Body of pancreas (tissue), 4 donors: ENCODE measurements at places on chromosomes 13 and 19. TPM values are rescaled to one million over a fixed set of nuclear protein-coding genes. Genes with fewer than 3 reads are reported as not detected.

Gene SHISA2
- 1.8 TPM for total RNA-seq

Gene RUBCNL
- total RNA-seq: 2.3 TPM

Gene CCDC70
- not detected for total RNA-seq

Gene CCDC8
- total RNA-seq: 17.8 TPM

Gene PPP2R1A
- 119 TPM for total RNA-seq

DNA sequence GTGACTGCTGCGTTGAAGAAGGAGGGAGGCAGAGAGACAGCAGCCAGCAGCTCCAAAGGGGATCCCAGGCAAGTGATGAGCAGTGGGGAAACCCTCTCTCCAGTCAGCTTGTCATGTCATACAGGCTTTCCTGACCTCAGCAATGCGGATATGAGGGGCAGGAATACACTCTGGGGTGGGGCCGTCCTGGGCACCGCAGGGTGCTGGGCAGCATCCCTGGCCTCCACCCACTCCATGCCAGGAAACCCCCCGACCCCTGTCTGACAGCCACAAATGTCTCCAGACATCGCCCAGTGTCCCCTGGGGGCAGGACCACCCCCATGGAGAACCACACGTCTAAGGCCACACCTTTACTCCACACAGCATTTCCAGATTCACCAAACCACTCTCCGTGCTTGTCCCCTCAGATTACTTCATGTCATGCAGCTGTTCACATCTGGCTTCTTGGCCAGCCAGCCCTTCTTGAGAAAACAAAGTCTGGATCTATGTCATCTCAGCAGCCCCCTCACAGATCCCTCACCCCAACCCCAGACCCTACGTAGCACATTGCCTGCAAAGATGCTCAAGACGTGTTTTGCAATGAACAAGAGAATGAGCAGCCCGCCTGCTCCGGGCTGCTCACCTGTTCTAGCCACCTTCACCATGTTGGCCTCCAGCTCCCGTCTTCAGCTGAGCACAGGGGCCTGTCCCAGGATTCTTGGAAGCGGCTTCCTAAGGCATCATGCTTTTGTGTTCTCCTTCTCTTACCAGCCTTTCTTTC is 46.5 kb downstream of the RFX2 start:
- no peaks in the 10 kb centered on the region for H3K36me3 ChIP-seq
- no peak overlapping the region for H3K4me3 ChIP-seq
- H3K4me1 ChIP-seq: peaks cover 35% of the 10 kb centered on the region
- H3K27ac ChIP-seq: no peak overlapping the region

- no peaks in the 10 kb centered on the region for H3K36me3 ChIP-seq
- H3K27ac ChIP-seq: no peak overlapping the region
- peaks cover 6% of the 10 kb centered on the region for H3K27me3 ChIP-seq
- DNase-seq: no peak
- no peak overlapping the region for H3K4me3 ChIP-seq
These were observed 1.8 kb upstream of the MYBPC2 start for GRCh38 chr19:50430888-50431342.

GRCh38 chr13:99932912-99933311 is 38.7 kb downstream of the ZIC5 start:
- H3K27ac ChIP-seq: no peak overlapping the region
- H3K36me3 ChIP-seq: no peaks in the 10 kb centered on the region
- no peaks in the 10 kb centered on the region for H3K4me1 ChIP-seq
- no peaks in the 10 kb centered on the region for H3K27me3 ChIP-seq
- no peak for DNase-seq
- no peak overlapping the region for H3K4me3 ChIP-seq

- H3K36me3 ChIP-seq: no peaks in the 10 kb centered on the region
- DNase-seq: no peak
- no peaks in the 10 kb centered on the region for H3K4me1 ChIP-seq
- no peaks in the 10 kb centered on the region for H3K27me3 ChIP-seq
- no peak overlapping the region for H3K27ac ChIP-seq
- H3K4me3 ChIP-seq: no peak overlapping the region
These were observed 264.1 kb downstream of the NALCN start for GRCh38 chr13:101152184-101152583.

- no peaks in the 10 kb centered on the region for H3K27me3 ChIP-seq
- H3K4me1 ChIP-seq: no peaks in the 10 kb centered on the region
- no peak for DNase-seq
- H3K27ac ChIP-seq: no peak overlapping the region
- H3K4me3 ChIP-seq: no peak overlapping the region
- H3K36me3 ChIP-seq: no peaks in the 10 kb centered on the region
These were observed 1.5 kb downstream of the SIGLEC8 start for GRCh38 chr19:51456541-51457290.

DNA sequence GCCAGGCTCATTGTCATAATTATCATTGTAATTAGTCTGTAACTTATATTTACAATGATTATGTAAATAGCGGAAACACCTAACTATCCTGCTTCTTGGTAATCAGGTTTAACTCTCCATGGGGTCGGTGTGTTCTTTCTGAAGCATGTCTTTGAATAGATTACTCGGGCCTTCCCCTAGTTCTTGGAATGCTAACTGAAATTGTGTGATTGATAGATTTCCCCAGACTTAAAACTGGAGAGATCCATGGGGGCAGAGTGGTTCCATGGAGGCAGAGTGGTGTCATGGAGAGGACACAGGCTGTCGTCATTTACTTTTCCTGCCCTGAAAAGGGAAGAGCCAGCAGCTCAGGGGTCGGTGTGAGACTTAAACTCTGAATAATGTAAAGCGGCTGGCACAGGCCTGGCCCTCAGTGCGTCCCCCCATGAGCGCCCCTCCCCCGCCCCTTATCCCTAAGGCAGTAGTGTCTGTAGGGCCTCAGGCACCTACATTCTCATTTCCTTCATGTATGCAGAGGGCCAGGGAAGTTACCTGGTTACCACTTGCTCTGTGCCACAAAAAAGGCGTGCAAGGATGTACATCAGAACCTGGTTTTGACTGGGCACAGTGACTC is 225.1 kb downstream of the TM9SF2 start:
- no peak overlapping the region for H3K4me3 ChIP-seq
- no peaks in the 10 kb centered on the region for H3K36me3 ChIP-seq
- H3K4me1 ChIP-seq: peaks cover 14% of the 10 kb centered on the region
- no peak overlapping the region for H3K27ac ChIP-seq

- H3K4me3 ChIP-seq: no peak within 1 kb of the TSS
- no peak within 1 kb of the TSS for H3K27ac ChIP-seq
- no peaks in the 10 kb centered on the region for H3K36me3 ChIP-seq
These were observed at the start of gene MCEMP1 for GRCh38 chr19:7676854-7677253. MCEMP1 (plus strand) TSS chr19:7677090; CDS start chr19:7677121, 31 bp downstream.

DNA sequence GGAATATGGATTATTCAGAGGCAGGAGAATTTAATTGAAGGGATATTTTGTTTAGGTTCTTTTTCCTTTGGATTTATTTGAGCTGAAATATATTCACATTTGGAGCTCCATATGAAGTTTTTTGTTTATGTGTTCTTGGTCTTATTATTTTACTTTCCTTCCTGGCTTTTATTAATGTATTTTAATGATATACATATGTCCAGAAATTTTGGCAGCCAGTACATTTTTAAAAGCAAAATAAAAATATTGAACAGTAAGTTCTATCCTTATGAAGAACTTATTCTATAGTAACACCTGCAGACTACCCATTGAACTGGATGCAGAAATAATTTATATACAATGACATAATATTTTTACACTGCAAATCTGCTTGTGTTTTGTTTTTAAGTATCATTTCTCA is 323.6 kb downstream of the GPC6 start:
- no peaks in the 10 kb centered on the region for H3K4me1 ChIP-seq
- DNase-seq: no peak
- H3K36me3 ChIP-seq: no peaks in the 10 kb centered on the region
- no peaks in the 10 kb centered on the region for H3K27me3 ChIP-seq
- no peak overlapping the region for H3K27ac ChIP-seq

DNA sequence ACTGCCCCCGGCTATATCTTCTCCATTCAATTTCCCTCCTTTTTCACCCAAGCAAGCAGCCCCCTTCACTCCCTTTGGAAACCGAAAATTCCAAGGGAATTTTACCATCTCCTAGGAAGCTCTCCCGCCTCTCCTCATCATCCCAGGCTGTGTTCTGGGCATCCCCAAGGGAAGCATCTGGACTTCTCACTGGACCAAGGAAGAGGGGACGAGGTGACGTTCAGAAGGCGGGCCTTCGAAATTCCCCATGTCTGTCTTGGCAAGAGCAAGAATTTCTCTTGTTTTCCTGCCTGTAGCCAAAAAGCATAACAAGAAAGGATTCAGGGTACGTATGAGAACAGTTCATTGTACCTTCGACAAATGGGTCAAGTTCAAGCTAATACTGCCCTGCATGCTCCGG is 6.1 kb downstream of the TPRX2 start:
- H3K36me3 ChIP-seq: no peaks in the 10 kb centered on the region
- no peak overlapping the region for H3K27ac ChIP-seq
- no peak for DNase-seq
- H3K27me3 ChIP-seq: no peaks in the 10 kb centered on the region

DNA sequence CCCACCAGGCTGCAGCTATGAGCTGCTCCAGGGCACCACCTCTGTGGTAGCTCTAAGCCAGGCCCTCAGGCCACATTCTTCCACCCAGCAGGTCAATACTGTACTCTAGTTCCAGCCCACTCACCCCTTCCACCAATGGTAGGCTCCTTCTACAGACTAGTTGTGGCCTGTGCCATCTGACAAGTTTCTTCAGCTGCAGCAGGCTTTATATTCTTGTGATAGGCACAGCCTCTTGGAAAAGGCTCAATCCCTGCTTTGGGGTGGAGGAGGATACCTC is 8.5 kb downstream of the MICU2 start:
- no peaks in the 10 kb centered on the region for H3K36me3 ChIP-seq
- DNase-seq: no peak
- H3K4me1 ChIP-seq: no peaks in the 10 kb centered on the region
- H3K27ac ChIP-seq: no peak overlapping the region

- no peak for DNase-seq
- peaks cover 10% of the 10 kb centered on the region for H3K36me3 ChIP-seq
- H3K4me3 ChIP-seq: no peak overlapping the region
These were observed 17.7 kb downstream of the ZNF763 start for GRCh38 chr19:11982526-11982925.

DNA sequence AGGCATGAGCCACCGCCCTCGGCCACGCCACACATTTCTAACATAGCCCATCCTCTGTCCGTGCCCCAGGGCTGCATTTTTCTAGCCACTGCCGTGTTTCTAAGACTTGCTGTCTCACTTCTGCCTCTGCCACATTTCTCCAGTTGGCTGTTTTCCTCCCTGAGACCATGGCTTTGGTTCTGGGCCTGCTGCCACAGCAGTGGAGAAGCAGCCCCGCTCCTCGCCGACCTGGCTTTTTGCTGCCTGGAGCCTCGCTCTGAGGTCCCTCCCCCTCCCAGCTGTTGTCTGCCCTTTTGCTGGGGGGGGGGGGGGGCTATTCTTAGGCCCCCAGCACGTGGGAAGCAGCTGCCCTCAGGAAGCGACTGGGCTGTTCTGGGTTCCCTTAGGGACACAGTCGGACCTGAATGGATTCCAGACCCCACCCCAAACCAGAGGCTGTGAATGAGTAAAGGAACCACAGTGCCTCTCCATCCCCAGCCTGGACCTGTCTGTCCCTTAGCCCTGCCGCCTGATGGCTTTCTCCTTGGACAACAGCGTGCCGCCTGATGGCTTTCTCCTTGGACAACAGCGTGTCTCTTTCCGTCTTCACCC is 3.3 kb downstream of the GYS1 start:
- DNase-seq: no peak
- no peak overlapping the region for H3K4me3 ChIP-seq
- H3K27ac ChIP-seq: no peak overlapping the region
- no peaks in the 10 kb centered on the region for H3K36me3 ChIP-seq

DNA sequence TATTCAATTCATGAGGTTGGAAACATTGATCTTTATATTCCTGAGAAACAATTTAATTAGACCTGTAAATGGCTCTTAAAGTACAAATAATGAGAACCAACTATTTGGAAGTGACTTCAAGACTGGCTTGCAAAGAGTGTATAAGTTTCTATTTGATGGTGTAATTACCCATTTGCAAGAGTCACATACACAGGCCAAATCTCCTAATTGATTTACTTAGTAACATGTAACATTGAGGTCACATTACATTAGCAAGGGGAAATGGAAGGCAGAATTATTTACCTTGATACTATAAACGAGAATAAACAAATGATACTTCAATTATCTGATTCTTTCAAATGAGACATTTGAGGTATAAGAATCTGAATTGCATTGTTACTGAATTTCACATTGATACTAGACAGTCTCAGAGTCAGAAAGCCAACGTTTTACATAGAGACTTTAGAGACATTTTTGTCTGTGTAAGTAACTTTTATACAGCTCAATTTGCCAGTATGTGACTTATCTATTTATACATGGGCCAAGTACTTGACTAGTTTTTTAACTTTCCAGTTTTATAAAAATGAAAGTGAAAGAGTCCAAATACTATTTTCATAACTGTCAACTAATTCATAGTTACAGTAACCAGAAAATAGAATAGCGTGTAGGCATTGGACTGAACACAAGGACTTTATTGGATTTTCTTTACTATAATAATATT is 95.6 kb upstream of the RFC3 start:
- no peaks in the 10 kb centered on the region for H3K36me3 ChIP-seq
- peaks cover 10% of the 10 kb centered on the region for H3K4me1 ChIP-seq
- no peak overlapping the region for H3K27ac ChIP-seq
- H3K27me3 ChIP-seq: no peaks in the 10 kb centered on the region
- no peak overlapping the region for H3K4me3 ChIP-seq

GRCh38 chr13:95455782-95456181 is 96.7 kb upstream of the CLDN10 start:
- H3K27me3 ChIP-seq: no peaks in the 10 kb centered on the region
- H3K27ac ChIP-seq: no peak overlapping the region
- H3K4me3 ChIP-seq: no peak overlapping the region
- no peak for DNase-seq
